ENCODE measurements at places on chromosomes 7 and 10.

- DNase-seq = no peak
Measured at GRCh38 chr10:96896884-96897589, 64.9 kb downstream of the LCOR start.

GRCh38 chr7:86469680-86470295 is 173.9 kb upstream of the GRM3 start:
- DNase-seq = peak; percentile 76

DNA sequence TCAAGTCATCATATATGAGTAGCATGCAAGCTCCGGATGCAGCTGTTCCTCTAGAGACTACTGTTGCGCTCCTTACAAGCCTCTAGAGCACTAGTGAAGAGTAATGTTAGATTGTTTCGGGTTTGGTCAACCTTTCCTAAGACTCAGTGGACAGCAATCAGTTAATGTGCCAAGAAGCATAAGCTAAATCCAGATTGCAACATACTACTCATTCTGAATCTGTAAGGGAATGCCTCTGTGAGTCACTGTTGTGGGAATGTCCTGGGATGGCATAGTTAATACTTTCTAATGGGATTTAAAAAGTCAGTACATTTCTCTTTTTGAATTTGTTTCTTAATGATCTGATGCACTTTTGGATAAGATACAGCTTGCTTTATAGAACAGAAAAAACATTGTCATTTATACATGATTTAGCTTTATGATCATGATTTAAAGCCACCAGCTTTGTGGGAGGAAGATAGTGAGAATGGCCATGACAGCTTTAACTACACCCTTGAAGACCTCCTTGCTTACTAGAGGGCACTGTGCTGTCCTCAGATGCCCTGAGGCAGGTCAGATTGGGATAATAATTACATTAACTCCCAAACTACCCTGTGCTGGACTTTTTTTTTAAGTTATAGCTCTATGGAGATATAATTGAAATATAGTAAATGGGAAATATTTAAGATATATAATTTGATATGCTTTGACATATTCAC is 138.4 kb downstream of the SDK1 start:
- DNase-seq = no peak

DNA sequence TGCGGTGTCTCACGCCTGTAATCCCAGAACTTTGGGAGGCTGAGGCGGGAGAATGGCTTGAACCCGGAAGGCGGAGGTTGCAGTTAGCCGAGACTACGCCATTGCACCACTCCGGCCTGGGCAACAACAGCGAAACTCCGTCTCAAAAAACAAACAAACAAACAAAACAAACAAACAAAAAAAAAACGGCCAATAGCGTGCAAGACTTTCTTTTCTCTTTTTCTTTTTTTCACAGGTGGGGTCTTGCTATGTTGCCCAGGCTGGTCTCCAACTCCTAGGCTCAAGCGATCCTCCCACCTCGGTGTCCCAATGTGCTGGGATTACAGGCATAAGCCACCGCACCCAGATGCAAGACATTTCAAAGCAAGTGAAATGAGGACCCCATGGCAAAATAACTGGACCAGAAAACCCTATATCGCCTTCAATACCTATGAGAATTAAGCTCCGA is 1.6 kb downstream of the PSAP start:
- no peak for DNase-seq

DNA sequence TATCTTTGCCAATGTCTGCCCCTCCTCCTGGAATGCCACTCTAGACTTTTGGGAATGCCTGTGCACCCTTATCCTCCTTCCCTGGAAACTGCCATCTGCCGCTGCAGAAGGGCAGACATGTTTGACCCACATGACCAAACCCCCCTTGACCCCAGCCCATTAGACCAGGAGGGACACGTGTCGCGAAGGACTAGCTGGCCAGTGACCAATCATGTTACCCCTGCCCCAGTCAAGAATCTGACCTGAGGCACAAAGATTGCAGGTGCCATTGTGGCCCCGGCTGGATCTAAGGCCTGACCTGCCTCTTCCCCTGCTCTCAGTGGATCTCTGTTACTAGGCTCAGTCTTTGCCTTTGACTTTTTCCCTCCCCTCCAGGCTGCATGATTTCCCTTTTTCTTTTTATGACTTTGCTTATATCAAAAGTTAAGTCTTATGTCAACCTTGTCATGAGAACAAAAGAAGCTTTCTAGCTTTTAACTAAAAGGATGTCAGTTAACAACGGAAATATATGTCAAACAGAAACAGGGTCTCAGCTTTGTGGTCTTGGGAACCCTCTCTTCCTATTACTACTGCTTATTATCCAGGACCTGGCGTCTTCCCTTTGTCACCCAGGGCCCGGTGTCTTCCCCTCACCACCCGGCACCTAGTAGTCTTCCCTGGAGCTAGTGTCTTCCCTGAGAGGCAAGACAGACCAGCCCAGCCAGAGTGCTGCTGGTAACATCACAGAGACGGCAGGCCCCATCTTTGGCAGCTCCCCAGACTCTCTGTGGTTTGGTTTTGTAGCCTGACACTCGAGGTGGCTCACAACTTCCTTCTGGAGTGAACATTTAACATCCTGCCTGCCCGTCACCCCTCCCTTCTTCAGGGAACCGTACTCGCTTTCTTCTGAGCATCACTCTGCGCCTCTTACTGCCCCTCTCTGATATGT is 24.4 kb upstream of the PPIF start:
- no peak for DNase-seq

DNA sequence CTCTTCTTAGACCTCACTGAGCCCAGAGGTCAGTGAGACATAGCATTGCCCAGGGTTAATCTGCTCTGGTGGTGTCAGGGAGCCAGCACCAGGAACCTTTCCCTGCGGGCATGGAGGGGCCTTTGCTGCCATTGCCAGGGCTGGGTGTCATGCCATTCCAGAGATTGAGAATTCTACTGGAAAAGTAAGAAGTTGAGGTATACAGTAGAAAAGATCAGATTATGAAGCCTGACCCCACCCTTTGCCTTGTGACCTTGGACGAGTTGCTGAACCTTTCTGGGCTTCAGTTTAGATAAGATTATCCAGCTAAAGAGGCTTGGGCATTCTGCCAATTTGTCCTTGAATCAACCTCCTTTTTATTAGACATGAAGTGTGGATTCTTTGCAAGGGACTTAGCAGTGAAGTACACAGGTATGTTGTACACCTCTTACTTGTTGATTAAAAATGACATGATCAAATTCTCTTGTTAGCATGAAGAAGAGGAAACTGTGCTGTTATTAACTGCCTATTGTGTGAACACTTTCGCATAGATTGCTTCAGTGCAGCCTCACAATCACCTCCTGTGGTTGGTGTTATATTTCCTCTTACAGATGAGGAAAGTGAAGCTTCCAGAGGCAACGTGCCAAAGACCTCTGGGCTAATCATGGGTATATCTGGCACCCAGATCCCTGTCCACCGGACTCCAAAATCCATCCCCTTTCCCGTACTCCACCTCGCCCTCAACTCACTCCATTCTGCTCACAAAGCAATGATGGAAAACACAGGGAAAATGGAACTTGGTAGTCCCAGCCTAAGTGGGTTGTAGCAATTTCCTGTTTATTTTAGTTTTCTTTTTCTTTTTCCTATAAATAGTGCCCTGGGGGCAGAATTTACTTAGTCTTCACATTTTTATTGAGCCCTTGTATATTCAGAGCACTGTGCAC is 151.3 kb downstream of the CAMK1D start:
- DNase-seq = no peak

GRCh38 chr10:68082872-68083271 is 7.8 kb upstream of the HERC4 start:
- peak; percentile 32 for DNase-seq

- no peak for DNase-seq
Measured at GRCh38 chr7:80779456-80779855, 139.4 kb downstream of the SEMA3C start.

DNA sequence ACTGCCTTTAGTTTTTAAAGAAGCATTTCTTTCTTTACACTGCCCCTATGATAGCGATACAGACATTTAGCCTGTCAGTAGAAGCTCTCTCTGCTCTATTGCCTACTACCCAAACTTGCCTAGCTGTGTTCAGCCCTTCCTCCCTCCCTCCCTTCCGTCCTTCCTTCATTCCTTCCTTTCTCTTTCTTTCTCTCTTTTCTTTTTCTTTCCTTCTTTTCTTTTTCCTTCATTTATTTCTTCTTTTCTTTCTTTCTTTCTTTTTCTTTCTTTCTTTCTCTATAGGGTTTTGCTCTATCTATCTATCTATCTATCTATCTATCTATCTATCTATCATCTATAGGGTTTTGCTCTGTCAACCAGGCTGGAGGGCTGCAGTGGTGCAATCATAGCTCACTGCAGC is 7.1 kb upstream of the ZNF212 start:
- DNase-seq = no peak

GRCh38 chr7:130789436-130789835 is 55.4 kb upstream of the KLF14 start:
- no peak for DNase-seq

DNA sequence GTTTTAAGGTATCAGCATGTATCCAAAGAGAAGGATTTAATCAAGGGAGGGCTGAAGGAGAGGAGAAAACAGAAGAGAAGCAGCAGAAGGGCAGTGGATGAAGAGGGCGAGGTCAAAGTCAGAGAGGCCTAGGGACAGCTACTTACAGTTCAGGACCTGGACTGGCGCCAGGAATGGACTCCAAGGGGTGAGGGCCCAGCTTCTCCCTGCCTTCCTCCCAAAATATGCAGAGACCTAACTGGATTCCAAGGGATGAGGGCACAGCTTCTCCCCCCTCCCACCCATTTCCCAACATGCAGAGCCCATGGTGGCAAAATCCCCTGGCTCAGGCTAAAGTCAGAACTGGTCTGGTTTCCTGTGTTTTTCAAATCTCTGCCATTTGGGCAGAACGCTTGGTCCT is 3.4 kb upstream of the TCF7L2 start:
- no peak for DNase-seq

DNA sequence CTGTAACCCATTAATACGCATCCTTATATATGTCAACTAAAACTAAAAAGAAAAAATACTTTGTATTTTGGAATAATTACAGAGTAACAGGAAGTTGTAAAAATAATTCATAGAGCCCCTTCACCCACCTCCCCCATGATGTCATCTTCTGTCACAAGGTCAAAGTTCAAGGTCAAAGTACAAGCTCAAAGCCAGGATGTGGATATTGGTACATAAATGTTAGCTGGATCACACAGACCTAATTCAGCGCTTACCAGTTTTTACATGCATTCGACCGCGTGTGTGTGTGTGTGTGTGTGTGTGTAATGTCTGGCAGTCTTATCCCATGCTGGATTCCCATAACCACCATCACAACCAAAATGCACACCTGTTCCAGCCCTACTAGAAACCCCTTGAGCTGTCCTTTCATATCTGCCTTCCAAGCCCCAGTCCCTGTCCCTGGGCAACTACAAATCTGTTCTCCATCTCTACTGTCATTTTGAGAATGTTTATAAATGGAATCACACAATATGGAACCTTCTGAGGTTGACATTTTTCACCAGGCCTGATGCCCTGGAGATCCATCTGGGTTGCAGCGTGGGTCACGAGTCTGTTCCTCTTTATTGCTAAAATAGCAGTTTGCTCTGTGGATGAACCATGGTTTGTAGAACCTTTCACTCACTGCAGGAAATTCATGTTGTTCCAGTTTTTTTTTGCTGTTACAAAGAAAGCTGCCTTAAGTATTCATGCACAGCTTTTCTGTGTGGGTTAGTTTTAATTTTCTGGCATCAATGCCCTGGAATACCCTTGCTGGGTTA is 153.6 kb upstream of the PITRM1 start:
- DNase-seq = no peak

DNA sequence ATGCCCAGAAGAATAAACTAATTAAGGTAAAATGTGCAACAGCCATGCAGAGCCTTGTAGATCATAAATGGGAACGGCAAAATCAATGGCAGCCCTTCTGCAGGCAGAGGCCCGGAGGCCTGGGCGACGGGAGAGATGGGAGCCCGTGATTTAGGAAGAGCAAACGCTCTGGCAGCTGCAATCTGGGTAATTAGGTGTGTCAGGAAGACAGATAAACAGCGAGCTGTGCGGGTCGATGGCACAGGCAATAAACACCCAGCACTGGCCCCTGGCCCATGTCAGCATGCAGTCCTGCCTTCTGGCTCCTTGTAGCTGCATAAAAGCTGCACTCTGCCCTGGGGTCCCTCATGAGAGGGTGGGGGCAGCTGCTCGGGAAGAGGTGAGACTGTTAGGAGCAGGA is 78.0 kb downstream of the GOLGA7B start:
- no peak for DNase-seq

GRCh38 chr10:115572740-115573455 is 479.7 kb downstream of the ATRNL1 start:
- no peak for DNase-seq

GRCh38 chr10:30645340-30645827 is 15.8 kb upstream of the LYZL2 start:
- no peak for DNase-seq

GRCh38 chr10:17178006-17178405 is 23.5 kb downstream of the TRDMT1 start:
- DNase-seq = no peak

DNA sequence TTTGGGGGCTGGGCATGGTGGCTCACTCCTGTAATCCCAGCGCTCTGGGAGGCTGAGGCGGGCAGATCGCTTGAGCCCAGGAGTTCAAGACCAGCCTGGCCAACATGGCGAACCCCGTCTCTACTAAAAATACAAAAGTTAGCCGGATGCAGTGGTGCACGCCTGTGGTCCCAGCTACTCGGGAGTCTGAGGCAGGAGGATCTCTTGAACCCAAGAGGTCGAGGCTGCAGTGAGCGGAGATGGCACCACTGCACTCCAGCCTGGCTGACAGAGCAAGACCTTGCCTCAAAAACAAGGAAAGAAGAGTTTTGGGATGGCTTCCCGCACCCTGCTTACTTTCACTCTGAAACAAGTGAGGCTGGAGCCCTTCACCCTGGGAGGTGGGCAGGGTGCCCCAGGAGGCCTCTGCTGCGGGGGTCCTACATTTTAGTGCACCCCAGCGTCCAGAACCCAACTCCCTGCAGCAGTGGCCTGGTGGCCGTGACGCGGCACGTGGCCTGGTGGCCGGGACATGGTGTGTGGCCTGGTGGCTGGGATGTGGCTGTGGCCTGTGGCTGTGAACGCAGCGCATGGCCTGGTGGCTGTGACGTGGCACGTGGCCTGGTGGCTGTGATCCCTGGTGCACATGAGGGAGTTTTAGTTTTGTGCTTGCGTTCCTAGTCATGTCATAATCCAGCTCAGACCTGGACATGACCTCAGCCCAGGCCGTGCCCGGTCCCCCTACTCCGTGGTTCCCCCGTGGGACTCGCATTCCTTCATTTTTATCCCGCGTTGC is 9.3 kb downstream of the KNDC1 start:
- DNase-seq = no peak

DNA sequence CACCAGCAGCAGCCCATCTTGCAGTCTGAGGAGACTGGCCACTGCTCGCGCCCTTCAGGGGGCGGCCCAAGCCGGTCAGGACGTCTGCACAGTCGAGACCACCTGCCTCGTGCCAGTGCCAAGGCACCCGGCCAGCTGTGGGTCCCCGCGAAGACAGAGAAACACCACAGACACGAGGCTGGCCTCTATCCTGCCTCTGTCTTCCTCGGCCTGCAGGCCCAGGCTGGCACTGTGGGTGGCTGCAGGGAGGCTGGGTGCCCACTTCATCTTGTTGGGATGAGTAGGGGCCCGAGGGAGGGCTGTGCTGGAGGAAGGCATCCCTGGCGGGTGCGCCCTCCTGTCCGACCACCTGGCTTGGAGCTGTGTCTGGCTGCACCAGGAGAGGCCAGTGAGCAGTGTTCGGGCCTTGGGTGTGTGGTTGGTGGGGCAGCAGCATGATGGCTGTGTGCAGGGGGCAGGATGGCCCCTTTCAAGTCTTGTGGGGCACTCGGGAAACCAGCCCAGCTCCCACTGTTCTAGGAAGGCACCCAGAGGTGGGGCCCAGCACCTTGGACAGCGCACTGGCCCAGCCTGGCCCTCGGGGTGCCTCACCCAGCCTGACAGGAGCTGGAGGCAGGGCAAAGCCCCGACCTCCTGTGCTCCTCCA is 7.3 kb downstream of the DPYSL4 start:
- no peak for DNase-seq
